Right ventricle myocardium inferior (tissue), 1 donor: ENCODE measurements at places on chromosomes 16 and 17. TPM values are rescaled to one million over a fixed set of nuclear protein-coding genes. Genes with fewer than 3 reads are reported as not detected.

CHST4 gene
- total RNA-seq = not detected

C16orf54 gene
- total RNA-seq = 0.73 TPM

CACNG1 gene
- not detected for total RNA-seq

SLFN14 gene
- total RNA-seq = not detected

GGNBP2 gene
- total RNA-seq = 44.5 TPM

C1QTNF1 gene
- total RNA-seq = 240 TPM

TMEM238L gene
- not detected for total RNA-seq

- no peak for DNase-seq
Measured at GRCh38 chr17:73814075-73814474, 169.8 kb upstream of the SDK2 start.

DNA sequence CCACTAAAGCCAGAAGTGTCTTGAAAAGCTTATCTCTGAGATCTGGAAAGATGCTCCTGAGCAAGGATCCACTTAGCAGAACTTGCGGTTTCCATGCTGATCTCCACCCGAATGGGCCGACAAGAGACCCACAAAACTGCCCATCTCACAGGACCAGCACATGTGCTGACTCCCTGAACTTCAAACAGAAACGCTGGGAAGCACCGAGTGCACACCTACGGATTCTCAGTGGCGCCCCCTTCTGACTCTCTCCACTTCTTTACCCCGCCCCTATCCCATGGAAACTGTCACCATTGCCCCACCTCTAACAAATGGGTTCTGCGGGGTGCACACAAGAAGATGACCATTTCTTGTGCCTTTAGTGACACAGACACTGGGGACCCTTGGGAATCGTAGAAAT is 21.4 kb downstream of the CDRT4 start:
- DNase-seq = no peak

DNA sequence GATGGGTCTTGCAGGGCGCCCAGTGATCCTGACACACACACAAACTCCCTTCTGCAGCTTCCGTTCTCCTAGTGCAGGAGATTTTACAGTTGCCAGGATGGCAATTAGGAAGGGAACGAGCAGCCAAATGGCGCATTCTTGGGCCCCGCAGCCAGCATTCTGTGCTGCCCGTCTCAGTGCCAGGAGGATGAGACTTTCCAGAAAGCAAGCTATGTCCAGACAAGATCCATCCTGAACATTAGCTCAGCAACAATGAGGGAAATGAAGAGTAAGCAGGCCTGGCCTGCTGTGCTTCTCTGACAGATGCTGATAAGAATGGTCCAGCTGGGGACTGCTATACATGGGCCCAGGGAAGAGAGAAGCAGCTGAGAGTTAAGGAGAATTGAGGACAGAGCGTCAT is 16.5 kb downstream of the SPPL2C start:
- no peak for DNase-seq

- no peak for DNase-seq
Measured at GRCh38 chr17:77831474-77832179, 126.9 kb upstream of the TNRC6C start.

- DNase-seq = peak; percentile 61
Measured at GRCh38 chr16:89295071-89295900, 77.8 kb downstream of the ZNF778 start.

- DNase-seq = no peak
Measured at GRCh38 chr16:74585846-74586443, 21.0 kb downstream of the GLG1 start.

- no peak for DNase-seq
Measured at GRCh38 chr16:10920726-10921427, 21.4 kb downstream of the DEXI start.

DNA sequence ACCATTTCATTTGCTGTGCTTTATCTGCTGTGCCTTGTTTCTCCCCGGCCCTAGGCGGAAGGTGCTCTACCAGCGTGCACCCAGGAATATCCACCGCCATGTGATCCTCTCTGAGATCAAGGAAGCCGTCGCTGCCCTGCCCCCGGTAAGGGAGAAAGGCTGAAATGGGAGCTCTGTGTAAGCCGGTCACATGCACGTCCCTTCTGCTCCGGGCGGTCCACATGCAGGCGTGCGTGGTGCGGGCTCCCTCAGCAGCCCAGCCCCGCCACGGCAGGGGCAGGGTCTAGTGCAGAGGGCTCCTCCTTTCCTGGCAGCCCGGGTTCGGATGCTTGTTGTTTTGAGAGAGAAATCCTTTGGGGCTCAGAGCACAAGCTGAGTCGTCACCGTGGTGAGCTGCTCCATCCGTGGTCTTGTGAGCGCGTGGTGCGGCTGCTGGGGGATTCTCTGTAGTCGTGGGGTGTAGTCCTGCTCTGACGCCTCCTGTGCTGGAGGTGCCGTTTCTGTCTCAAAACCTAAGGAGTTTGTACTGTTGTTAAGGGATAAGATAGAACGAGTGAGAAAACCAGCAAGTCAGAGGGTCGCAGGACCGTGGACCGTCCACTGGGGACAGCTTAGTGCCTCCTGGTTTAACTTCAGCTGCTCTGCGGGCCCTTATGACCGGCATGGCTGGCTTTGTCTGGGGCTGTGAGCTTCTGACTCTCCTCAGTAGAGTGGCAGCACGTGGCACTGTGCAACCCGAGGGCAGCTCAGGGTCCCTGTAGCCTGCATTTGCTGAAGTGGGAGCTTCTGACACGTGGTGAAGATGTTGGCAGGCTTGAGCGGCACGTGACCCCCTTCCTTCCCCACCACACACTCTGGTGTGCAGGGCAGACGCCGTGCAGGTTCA is 12.3 kb upstream of the MC1R start:
- no peak for DNase-seq

GRCh38 chr17:45092911-45093430 is 31.9 kb downstream of the NMT1 start:
- DNase-seq = peak; percentile 85

- DNase-seq = no peak
Measured at GRCh38 chr16:83355570-83356218, 452.1 kb upstream of the HSBP1 start.

- no peak for DNase-seq
Measured at GRCh38 chr17:51059781-51060180, 60.9 kb downstream of the SPAG9 start.

- DNase-seq = no peak
Measured at GRCh38 chr17:55452139-55452790, 30.6 kb upstream of the MMD start.

DNA sequence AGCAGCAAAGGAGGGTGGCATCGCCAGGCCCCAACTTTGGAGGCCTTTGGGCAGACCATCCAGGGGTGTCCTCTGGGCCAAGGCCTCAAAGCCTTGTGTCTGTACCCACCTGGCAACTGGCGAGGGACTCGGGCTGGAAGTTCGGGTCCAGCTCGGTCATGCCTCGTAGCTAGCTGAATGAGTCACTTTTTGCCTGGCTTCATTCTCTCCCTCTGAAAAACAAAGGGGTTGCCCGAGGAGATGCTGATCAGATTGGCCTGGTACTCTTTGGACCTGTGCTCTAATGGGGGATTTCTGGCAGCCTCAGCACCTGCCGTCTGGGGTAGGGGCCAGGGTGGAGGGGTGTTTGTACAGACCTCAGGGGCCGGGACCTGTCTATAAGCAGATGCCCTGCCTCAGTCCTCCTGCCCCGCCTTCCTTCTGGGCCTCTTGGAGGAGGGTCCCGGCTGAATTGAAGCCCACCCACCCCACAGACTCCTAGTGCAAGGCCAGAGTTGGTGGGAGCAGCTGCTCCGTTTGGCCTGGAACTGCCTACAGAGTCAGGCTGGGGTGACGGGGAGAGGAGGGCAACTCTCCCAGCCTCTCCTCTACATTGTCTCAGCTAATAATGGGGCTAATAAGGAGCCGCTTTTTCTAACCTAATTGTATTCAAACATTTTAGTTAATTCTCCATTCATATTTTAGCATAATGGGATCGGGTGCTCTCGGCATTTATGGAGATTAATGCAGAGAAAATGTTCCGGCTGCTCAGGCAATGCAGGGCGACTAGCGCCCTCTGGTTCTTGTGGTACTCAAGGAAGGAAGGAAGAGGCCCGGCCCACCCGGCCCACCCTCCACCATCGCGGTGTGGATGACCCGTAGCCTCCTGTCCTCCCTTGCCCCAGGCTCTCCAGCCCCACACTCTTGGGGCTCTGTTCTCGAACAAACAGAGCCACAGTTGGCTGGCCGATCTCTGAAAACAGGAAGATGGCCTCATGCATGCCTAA is 21.4 kb upstream of the ABCC3 start:
- no peak for DNase-seq

DNA sequence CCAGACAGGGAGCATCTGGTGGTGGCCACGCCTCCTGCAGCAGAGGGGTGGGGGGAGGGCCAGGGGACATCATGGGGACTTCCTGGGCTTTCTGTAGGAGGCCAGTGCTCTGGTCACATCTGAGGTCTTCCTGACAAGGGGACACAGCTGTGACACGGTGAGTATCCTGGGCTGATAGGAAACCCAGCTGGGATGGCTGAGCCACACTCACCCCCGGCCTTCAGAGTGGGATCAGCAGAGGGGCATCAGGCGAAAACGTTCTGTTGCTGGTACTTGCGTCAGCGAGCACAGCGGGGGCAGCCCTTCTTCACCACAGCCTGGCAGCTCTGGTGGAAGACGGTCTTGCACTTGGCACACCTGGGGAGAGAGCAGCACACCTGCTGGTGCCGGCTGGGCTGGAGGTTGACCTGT is 122.9 kb upstream of the SMURF2 start:
- no peak for DNase-seq
